Fibroblast of the aortic adventitia (primary cell): ENCODE measurements at places on chromosomes 4 and X. TPM values are rescaled to one million over a fixed set of nuclear protein-coding genes. Genes with fewer than 3 reads are reported as not detected.

RAI2 gene
- total RNA-seq: 0.33 and 4.0 TPM in 2 replicates

WDR17 gene
- total RNA-seq: 2.6 and 3.1 TPM in 2 replicates

OTUD6A gene
- total RNA-seq: not detected in 2 replicates

DNA sequence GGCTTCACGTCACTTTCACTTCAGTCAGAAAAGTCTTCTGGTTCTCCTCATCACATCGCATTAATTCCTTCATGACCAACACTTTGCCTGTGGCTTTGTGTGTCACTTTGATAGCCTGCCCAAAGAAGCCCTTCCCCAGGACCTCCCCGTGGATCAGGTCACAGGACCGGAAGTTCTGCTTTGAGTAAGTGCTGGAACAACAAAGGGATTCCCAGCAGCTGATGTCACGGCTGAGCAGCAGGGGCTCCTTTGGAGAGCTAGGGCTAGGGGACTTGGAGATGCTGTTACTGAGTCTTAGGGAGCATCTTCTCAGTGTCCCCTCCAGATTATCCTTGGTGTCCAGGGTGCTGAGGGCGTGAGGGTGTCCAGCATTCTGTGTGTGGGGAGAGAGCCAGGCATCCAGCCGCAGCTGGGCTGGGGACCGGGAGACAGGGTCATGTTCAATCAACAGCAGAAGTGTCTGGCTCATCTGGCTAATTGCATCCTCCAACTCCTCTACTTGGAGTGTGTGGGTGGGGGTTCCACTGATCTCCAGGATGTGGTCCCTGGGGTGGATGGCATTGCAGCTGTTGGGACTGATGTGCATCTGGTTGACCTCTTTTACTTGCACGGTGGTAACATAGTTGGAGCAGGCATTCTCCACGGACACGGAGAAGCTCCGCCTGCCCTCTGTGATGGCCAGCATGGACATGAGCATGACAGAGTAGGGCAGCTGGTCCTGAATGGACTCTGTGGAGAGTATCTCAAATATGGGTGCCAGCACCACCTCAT is 39.2 kb upstream of the ARHGAP6 start:
- peak; percentile 13 for DNase-seq

DNA sequence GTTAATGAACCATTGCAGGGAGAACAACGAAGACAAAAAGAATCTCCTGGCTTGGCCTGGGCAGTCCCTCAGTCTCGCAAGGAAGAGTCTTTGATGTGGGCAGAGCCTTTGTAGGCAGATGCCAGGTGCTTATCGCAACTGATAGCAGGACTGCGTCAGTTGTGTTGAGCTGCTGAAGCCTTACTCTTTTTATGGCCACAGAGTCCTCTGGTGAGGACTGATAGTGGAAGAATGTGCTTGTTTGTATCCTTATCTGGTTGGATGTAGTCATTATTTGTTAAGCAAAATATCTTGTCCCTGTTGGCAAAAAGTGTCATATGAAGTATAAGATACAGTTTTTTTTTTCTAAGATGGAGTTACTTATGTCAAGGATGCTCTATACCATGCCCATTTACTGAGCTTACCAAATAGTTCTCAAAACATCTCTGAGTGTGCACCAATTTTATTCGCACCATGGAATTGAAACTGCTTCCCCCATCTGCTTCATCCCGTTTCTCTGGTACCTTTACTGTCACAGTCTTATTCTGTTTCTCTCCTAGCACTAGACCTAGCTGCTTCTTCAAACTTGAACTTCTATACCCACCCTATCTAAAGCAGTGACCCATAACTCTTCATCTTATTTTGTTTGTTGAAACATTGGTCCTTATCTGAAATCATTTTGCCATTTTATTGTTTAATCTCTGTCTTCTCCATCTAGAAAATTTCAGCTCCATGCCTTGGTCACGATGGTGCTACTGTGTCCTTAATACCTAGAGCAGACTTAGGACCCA is 47.0 kb upstream of the SPRY1 start:
- DNase-seq: peak; percentile 11

DNA sequence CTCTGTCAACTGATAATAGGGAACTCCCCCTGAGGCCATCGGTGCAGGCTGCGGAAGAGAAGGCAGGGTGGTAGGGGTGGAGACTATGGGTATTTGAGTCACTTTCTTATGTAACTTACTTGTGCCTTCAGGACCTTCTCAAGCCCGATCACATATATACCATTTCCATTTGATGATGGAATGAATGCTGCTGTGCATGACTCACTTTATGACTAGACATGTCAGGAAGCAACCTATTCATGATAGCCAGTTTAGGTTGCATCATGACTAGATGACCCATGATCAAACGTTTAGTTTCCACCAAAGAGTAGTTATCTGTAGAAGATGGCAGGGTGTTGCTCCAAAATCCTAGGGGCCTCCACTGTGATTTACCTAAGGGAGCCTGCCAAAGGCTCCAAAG is 435.5 kb downstream of the DTHD1 start:
- DNase-seq: no peak

- no peak for DNase-seq
Measured at GRCh38 chrX:141759238-141759637, 60.7 kb upstream of the SPANXD start.

DNA sequence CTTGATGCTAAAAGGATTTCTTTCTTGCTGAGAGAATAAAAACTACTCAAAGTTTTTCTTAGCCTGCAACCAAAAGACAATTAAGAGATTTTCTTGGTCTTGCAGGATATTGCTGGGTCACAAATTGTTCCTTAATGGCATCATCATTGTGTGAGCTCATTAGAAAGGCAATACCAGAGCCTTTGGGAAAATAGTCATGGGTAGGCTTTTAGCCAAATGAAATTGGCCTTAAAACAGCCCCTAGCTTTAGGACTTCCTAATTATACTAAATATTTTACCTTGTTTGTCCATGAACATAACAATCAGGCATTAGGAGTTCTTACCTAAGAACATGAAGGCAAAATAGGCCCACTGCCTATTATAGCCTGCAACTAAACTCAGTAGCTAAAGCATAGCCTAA is 10.4 kb upstream of the FAM13A start:
- no peak for DNase-seq

DNA sequence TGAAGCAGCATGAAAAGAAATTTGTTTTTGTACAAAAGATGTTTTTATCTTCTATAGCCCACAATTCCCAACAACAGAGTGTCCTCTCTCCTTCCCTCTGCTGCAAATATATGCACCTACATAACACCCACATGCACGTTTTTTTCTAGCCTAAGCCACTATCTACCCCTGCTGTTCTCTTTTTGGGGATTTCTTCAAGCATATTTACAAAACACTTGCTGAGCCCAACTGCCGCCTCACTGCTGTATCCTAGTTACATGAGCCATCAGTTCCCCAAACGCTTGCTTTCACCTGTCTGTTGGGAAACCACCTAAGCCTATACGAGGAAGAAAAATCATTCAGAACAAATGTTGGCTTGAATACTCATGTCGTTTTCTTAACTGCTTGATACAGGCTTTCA is 127.2 kb downstream of the CHRNA9 start:
- DNase-seq: no peak
